ENCODE measurements at places on chromosomes 2 and 18.

- DNase-seq: no peak
These were observed 58.6 kb downstream of the TSHZ1 start for GRCh38 chr18:75269124-75269680.

DNA sequence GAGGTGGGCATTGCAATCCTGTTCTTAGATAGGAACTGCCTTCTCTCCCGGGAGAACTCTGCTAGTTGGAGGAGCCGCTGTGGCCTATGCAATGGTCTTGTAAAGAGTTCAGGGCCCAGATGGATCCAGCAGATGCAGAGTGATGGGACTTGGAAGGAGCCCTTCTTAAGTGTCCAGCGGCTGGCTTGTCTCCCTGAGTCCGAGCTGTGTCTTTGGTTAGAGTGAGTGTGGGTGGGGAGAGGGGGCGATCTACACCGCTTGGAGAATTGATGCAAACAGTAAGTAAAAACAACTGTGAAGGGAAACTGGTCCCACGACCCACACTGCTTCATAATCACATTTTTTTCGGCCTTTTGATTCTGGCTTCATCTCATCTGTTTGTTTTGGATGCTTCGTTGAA lies 89.8 kb upstream of the CYRIA start:
- DNase-seq: no peak

DNA sequence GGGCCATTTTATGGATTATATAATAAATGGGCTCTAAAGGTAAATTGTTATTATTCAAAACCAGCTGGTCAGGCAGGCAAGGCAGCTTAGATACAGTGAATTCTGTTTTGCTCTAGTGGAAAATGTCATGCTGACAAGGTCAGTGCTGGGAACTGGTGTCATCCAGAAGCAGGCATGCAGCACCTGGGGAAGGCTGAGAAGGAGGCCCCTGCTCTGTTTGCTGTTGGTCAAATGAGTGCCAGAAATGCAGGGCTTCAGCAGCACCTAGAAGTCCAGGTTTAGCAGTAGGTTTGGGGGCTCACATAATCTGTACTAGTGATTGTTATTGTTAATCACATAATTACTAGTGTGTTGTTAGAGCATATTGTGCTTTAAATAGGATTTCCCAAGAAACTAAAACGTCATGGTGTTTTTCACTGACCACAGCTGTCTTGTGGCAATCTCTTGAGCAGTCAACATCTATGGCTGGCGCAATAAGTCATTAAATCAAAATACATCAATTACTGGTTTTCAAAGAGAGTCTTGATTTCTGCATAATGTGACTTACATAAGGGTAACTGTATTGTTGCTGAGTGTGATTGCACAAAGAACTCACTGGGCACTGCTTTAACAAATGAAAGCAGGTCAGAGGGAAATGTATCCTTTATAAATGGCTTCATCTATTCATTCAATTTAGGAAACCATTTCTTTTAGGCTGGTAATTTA lies 99.1 kb downstream of the MYO3B start:
- no peak for DNase-seq

DNA sequence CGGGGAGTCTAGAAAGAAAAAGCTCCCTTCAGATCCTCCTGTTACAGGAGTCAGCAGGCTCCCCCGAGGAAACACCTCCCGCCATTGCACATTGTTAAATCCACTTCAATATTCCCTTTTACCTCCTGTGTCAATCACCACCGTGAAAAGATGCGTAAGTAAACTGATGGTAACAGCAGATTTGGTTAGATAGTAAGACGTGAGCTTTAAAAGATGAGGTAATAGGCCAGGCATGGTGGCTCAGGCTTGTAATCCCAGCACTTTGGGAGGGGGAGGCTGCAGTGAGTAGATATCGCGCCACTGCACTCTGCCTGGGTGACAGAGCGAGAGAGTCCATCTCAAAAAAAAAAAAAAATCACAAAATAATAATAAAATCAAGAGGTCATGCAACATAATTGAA lies 15.2 kb upstream of the NCL start:
- DNase-seq: no peak

GRCh38 chr2:125710561-125710960 lies 945.4 kb upstream of the GYPC start:
- DNase-seq: no peak

DNA sequence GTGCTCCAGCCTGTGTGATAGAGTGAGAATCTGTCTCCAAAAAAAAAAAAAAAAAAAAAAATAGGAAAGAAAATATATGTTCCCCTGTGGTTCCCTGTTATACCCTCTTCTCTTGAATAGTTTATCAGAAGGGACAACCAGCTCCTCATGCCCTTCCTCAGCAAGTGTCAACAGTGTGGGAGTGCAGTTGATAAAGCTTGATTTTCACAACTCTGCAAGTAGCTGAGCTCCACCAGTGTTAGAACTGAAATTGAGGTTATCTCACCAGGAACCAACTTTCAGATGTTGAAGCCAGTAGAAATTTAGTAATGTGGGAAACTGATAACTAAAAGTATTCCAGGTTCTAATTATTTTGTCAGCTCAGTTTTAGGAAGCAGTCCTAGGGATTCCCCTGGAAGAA lies 25.1 kb downstream of the NEDD4L start:
- no peak for DNase-seq
